Anterior cingulate cortex (tissue), 58 donors: ENCODE measurements at places on chromosomes 2 and 18.

DNA sequence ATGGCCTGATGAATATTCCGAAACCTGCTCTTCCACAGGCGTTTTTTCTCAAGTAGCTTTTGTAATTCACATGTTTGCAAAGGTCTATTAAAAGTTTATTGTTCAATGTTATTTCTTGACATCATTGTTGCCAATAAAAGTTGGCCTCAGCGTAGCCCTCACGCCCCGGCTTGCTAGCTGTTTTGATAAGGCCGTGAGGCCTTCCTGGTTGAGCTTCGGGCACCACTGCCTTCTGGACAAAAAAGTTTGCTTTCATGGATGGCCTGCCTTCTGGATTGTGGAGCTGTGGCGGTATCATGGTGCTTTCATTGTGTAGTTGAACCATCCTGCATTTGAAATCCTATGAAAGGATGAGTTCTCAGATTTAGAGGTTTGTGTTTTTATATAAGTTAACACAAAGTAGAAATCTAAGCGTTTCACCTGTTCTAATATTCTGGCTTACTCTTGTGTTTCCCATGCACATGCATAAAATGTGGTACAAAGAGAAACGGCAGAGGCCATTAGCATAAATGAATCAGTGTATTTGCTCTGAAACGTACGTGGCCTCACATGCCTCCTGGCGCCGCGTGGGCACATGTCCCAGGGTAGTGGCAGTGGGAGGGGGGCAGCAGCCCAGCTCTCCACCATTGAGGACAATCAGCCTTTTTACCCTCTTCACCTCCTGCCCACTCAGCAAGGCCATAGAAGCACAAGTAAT lies 134.5 kb downstream of the NCK2 start:
- DNase-seq, result no peak

- DNase-seq, result no peak
Observed at GRCh38 chr2:96083064-96083939, 33.1 kb downstream of the ADRA2B start.

DNA sequence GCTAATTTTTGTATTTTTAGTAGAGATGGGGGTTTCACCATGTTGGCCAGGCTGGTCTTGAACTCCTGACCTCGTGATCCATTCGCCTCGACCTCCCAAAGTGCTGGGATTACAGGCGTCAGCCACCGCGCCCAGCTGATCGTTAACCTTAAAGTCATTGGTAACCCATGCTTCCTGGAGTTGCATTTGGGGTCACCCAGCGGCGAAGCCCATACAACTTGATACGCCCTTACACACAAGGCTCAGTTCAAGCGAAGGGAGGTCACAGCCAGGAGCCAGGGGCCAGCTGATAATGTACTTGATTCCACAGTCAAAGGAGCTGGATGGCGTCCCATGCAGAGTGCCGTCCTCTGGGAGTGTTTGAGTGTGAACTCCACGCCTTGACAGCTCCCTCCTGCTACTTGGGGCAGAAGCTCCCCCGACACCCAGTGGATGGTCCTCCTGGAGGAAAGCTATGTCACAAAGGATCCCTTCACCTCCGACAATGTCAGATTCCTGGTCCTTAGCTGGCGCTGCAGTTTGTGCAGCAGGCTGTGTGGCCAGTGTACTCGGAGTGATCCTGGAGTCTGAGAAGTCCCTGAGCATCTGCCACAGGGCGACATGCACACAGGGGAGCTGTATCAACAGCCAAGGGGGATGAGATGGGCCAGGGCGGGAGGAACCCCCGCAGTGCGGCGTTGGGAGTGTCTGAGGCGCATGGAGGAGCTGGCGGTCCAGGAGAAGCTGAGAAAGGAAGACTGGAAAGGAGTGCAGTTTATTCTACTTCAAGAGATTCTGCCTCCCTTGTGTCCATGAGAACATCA lies 7.9 kb downstream of the CLHC1 start:
- no peak for DNase-seq

DNA sequence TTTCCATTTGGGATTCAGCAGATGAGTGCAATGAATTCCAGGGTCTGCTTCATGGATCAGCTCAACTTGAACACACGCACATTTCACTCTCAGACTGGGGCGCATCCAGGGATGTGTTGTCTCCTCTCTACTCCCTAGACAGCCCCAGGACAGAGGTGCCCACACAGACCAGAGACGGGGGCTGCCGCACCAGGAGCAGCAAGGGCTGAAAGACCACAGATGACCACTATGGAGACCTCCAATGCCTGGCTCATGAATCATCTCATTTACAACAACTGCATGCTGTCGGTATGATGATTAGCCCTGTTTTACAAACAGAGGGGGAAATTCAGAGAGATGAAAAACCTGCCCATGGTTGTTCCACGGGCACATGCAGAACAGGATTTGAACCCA lies 63.1 kb downstream of the CYP26B1 start:
- no peak for DNase-seq

- DNase-seq, result no peak
Observed at GRCh38 chr2:219155054-219155644, 5.5 kb downstream of the NHEJ1 start.

- no peak for DNase-seq
Observed at GRCh38 chr18:58565021-58565420, 63.9 kb downstream of the ALPK2 start.

GRCh38 chr2:179965291-179966258 lies 41.5 kb downstream of the CWC22 start:
- DNase-seq, result no peak

DNA sequence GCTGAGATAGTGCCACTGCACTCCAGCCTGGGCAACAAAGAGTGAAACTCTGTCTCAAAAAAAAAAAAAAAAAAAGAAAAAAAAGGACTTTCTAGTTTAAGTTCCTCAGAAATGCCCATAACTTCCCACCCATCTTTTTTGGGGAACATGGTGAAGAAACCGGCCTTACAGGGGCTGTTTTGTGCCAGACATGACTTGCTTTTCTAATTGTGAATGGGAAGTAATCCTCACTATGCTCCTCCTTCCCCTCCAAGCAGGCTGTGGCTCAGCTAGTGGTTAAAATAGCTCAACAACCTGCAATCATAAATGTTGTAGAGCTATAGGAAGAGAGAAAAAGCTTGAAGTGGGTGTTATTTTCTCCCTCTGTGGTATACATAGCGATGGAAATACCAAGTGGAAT lies 34.1 kb upstream of the OLA1 start:
- DNase-seq, result no peak

GRCh38 chr2:8244639-8245038 lies 437.2 kb upstream of the ID2 start:
- no peak for DNase-seq

DNA sequence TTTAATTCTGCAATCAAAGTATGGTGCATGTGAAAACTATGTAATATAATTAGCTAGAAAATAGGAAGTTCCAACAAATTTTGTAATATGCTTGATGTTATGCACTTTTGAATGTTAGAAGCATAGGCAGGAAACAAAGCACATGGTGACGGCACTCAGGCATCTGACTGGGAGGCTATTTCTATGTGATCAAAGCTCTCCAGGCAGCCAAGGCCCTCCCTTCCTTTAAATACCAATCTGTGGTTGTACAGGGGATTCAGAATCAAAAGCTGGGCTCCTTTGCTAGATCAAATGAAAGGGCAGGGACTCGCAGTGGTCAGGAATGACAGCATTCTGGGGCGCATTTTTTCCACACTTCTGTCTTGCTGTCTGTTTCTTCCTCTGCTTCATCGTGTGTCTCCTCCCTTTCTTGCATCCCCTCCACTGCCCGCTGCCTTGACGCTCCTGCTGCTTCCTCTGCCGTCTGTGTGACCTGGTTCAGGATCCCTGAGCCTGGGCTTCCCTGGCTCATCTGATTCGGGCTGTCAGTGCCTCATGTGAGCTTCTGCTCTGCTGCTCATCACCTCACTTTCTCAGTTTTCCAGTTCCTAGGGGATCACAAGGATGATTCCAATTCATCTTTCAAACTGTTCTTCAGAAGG lies 30.9 kb downstream of the TMEM182 start:
- DNase-seq, result no peak

- no peak for DNase-seq
Observed at GRCh38 chr18:26460449-26461091, 87.8 kb downstream of the KCTD1 start.

- no peak for DNase-seq
Observed at GRCh38 chr18:35577045-35577848, 4.3 kb upstream of the GALNT1 start.

- DNase-seq, result no peak
Observed at GRCh38 chr2:213834746-213835145, 550.5 kb downstream of the SPAG16 start.

GRCh38 chr2:238169708-238170251 lies 11.0 kb downstream of the ERFE start:
- no peak for DNase-seq

DNA sequence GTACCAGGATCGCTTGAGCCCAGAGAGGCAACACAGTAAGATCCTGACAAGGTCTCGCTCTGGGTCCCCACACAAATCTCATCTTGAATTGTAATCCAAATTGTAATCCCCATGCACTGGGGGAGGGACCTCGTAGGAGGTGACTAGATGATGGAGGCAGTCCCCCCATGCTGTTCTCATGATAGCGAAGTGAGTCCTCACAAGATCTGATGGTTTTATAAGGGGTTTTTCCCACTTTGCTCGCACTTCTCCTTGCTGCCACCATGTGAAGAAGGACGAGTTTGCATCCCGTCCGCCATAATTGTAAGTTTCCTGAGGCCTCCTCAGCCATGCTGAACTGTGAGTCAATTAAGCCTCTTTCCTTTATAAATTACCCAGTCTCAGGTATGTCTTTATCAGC lies 46.0 kb upstream of the SERTAD2 start:
- no peak for DNase-seq

- no peak for DNase-seq
Observed at GRCh38 chr2:129793431-129793902, 186.0 kb upstream of the RAB6C start.

- DNase-seq, result no peak
Observed at GRCh38 chr2:214341646-214342045, 69.2 kb upstream of the VWC2L start.

DNA sequence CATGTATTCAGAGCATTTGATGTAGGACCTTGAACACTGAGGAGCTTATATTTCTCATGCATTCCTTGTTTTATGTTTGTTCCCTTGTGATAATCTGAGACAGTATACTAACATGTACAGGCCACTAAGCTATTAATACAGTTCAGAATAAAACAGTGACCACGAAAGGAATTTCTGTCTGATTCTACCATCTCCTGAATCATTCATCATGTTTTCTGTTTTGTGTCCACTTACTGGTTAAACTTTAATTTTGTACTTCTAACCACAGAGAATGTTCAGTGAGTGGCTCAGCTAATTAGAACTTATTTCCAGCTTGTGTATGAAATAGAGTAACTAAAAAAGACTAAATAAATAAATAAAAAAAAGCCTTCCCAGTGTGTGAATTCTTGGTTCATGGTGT lies 110.4 kb downstream of the LRP1B start:
- DNase-seq, result no peak

- no peak for DNase-seq
Observed at GRCh38 chr2:166057370-166058164, 70.3 kb downstream of the SCN1A start.

GRCh38 chr18:71252351-71252865 lies 963.6 kb downstream of the SOCS6 start:
- DNase-seq, result no peak

DNA sequence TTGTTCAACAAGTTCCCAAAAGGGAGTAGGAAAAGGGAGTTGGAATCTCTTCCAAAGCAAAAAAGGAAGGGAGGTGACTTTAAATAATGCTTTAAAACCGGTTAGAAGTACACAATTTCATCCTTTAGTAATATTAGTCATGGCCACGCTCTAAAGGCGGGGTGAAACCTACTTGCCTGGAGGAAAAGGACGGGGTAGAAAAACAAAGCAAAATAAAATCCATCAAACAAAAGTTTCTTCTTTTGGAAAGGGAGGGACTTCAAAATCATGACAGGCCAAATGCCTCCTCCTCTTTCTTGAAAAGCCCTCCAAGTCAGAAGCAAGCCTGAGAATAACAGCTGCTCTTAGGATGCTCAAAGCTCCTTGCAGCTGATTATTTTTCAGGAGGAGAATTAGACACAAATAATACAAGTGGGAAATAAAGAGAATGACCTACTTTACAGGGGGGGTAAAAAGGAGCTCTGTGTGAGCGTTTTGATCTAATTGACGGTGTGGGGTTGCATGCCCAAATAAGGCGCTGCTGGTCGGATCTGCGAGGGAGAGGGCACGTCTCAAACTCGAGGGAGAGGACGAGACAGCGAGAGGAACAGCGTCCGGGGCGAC lies 1.8 kb upstream of the NPAS2 start:
- DNase-seq, result no peak

DNA sequence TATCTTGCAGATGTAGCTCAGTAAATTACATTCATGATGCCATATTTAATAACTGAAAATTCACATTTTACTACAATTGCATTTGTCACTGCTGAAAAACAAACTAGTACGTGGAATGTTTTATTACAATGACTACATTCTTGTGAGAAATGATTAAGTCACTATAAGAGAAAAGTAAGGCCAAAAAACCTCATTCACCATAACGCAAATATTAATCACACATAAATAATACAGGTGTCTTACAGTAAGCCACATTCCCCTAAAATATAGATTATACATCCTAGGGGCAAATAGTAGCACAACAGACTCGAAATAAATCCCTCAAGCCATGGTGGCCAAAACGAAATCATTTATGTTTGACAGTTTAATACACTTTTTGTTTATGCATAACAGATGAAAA lies 460.6 kb downstream of the NR4A2 start:
- no peak for DNase-seq

DNA sequence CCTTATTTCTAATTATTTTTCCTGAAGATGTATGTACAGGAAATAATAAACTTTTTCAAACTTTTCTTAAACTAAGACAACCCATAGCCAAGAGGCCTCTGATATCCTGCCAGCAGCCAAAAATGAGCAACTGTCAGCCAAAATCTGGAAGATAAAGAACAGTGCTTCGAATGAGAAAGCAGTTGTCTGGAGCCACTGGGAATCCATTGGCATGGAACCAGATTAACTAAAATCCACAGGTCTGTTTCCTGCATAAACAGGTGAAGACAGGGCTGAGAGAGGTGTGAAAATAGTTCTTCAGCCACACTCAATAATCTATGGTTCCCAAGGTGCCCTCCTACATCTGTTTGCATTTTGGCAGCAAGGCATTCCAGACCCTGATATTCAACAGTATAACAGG lies 1076.7 kb upstream of the PIK3C3 start:
- DNase-seq, result no peak

GRCh38 chr2:217471319-217471718 lies 531.5 kb downstream of the TNS1 start:
- DNase-seq, result no peak

- DNase-seq, result no peak
Observed at GRCh38 chr2:11746807-11747459, 501 bp downstream of the LPIN1 start.

- no peak for DNase-seq
Observed at GRCh38 chr2:86027196-86027921, 78.3 kb downstream of the POLR1A start.

GRCh38 chr2:113791697-113792590 lies 35.5 kb upstream of the SLC35F5 start:
- no peak for DNase-seq

DNA sequence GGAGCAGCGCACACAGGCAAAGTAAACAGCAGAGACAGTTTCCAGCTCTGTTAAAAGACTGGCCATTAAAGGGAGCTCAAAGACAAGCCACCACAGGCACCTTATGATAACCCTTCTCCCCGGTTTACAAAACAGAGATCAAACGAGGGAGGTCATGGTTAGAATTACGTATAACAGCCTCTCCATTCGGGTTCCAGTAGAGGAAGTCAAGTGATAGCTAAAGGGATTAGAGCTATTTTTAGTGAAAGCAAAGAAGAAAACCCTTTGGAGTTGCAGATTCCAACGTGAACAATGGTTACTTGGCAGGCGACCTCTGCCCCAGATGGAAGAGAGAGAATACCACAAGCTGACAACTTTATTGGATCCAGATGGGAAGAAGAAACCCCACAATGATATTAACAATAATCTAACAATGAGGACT lies 31.2 kb upstream of the EDAR start:
- DNase-seq, result no peak

GRCh38 chr2:129887688-129888266 lies 91.7 kb upstream of the RAB6C start:
- DNase-seq, result no peak
